ENCODE measurements at places on chromosomes 11 and 22.
A peak's percentile ranks its signal among the peaks of the same experiment; 100 is the strongest.

DNA sequence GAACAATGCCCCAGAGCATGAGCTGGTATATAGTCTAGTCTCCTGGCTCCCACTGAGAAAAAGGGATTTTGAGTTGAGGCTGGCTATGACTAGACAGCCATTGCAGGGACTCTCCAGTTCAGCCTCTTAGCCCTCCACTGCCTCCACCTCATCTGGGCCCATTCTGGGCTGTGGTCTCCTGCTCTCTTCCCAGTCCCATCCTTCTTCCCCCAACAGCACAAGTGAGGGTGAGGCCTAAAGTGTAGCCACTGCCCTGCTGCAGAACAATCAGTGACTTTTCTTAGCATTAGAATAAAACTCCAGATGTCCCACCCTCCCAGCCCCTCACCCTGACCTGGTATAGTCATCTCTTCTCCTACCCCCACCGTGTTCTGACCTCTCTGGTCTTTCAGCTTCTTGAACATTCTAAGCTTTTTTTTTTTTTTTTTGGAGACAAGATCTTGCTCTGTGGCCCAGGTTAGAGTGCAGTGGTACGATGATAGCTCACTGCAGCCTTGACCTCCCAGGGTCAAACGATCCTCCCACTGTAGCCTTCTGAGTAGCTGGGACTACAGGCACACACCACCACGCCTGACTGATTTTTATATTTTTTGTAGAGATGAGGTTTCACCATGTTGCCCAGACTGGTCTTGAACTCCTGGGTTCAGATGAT lies 4.3 kb downstream of the MED15 start:
- no peak for DNase-seq

- no peak for DNase-seq
Measured at GRCh38 chr22:42062506-42063170, 8.0 kb downstream of the NAGA start.

DNA sequence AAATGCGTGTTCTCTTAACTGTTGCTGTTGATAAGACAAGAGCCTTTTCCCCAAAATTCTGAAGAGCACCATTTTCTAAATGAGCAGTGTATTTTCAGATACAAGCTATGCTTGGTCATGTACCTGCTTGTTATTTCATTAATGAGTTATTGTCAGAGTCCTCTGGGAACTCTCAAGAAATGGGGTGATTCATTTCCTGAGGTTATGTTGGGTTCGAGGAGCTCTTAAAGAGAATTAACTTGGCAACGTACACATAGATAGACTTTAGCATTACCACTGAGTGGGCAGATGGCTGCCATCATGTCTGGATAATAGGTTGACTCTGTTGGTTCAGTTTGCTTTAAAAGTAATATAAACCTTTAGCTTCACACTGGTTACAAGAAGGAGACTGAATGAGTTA lies 87.9 kb upstream of the SORL1-AS1 start:
- no peak for DNase-seq

DNA sequence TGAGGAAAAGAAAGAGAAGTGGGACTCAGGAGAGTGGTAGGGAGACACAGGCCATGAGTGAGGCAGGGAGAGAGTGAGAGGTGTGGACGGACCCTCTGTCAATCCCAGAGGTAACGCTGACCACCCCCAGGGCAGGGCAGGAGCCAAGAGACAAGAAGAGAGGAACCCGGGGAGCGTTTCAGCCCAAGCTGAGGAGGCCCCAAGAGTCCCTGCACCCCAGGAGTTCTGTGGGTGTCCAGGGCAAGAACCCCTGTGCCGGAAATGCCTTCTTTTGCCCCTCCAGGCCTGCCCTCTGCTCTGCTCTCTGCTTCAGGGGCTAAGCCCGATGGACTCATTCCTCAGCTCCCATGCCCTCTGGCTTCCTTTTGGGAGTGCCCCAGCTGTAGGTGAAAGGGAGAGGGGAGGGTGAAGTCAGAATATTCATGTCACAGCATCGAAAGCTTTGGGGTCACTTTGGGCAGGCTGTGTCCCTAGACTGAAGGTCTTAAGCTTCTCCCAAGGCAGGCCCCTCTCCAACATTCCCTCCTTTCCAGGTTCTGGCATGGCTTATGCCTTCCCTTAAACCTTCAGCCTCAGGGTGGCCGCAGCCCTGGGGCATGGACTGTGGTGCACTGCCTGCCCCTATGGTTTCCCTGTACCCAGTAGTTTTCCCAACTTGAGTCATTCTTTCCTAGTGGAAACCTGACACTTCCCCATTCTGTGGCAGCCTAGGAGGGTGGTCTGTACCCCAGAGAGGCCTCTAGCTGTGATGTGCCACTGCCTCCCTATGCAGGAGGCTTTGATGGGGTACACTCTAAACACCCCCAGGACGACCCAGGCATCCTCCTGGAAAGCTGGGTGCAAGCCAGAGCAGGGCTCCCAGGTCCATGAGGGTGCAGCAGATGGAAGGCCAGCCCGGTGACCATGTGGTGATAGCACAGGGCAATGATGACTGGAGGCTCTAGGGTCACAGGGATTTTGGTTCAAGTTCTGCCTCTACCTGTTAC lies 27.1 kb downstream of the MYEOV start:
- no peak for DNase-seq

DNA sequence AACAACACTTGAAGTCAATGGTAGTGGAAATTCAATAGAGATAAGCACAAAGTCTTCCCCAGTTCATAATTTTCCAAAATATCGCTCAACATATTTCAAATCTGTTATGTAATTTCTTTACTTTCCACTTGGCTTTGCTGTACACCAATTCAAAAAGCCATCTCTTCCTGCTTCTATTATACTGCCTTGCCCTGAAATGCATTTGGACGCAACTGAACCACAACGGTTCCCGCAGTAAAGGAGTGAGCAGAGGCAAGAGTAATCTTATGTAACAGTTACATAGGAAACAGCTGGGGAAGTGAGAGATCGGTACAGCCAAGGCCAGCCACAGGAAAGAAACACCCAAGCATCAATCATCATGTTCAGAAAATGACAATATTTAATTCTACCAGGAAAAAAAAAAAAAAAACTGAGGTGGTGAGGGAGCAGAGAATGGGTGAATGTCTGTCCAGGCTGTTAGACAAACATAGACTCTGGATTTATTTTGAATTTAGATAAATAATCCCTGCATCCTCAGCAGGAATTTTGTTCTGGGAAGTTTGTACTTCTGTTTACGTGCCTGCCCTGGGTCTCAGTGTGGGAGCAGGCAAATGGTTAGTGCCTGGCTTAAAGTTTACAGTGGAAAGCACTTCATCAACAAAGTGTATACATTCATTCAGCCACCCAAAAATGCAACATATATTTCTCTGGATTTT lies 392.2 kb downstream of the ETS1 start:
- DNase-seq = no peak

DNA sequence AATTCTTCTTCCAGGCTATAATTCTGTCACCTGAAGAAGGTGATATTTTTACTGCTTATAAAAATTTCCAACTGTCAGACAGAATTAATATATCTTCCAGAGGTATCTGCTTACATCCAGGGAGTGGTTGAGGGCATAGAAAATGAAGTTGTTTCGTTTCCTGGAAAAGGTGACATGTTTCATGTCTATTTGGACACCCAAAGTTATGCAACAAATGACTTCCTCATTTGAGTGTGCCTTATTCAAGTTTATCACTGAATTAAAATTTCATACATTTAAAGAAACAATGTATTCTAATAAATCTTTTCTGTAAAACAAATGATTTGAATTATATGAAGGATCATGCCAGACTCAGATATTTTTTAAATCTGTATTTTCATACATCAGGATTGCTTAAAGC lies 8.5 kb upstream of the GRAMD1B start:
- DNase-seq = no peak

DNA sequence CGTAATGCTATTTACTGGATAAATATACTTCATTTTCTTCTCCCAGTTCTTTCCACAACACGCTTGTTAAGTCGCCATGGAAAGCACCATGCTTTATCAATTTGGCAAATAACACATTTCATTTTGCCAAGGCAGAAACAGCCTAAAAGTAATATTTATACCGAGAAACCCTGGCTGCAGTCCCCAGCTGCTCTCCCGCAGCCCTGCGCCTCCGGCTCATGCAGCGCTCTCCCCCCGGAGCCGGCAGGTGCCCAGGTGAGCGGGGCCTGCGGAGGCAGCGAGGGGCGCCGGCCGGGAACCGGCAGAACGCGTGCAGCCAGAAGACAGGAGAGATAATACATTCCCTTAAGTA lies 681 bp upstream of the ARHGEF12 start:
- no peak for DNase-seq

DNA sequence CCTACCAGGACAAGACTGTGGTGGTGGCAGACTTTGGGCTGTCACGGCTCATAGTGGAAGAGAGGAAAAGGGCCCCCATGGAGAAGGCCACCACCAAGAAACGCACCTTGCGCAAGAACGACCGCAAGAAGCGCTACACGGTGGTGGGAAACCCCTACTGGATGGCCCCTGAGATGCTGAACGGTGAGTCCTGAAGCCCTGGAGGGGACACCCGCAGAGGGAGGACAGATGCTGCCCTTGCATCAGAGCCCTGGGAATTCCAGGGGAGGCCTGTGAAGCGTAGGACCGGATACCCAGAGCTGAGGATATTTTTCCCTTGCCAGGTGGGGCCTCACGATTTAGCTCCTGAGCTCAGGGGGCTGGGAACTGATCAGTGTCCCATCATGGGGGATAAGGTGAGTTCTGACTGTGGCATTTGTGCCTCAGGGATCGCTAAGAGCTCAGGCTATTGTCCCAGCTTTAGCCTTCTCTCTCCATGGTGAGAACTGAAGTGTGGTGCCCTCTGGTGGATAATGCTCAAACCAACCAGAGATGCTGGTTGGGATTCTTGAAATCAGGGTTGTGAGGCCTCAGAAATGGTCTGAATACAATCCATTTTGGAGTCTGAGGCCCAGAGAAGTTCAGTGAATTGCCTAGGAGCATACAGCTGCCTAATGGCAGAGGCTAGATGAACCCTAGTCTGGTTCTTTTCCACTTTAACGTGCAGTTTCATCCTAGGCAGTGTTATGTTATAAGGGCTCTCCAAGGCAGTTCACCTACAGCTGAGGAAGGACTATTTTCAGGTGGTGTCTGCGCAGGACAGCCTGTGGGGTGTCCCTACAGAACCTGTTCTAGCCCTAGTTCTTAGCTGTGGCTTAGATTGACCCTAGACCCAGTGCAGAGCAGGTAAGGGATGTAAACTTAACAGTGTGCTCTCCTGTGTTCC lies 19.5 kb downstream of the PIK3IP1 start:
- DNase-seq = peak; percentile 65

- DNase-seq = no peak
Measured at GRCh38 chr11:69499186-69499917, 17.9 kb downstream of the LINC01488 start.

- DNase-seq = no peak
Measured at GRCh38 chr11:61826930-61827570, 1.1 kb upstream of the FADS2 start.

- no peak for DNase-seq
Measured at GRCh38 chr22:41933411-41934177, 7.0 kb upstream of the TNFRSF13C start.
